SW480 (cell line): ENCODE measurements at places on chromosomes 6 and 20.

DNA sequence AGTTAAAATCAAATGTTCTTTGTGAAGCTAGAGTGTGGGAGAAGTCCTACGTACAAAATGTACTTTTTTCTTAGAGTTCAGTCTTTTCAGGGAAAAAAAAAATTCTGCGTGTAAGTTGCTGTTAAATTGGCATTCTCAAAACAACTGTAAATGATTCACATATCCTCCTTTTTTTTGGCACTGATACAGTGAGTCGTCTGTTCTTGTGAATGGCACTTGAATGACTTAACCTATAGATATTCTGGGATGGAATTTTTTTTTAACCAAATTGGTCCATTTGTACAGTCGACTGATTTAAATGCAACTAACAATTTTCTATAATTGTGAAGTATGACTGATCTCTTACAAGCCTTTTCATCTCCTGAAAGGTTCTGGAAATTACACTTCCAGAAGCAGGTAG is 5.5 kb upstream of the JAG1 start:
- no peak for DNase-seq

- DNase-seq = no peak
Observed at GRCh38 chr20:61387954-61388348, 135.9 kb downstream of the CDH4 start.

GRCh38 chr6:80154160-80154559 is 47.7 kb downstream of the BCKDHB start:
- no peak for DNase-seq

GRCh38 chr20:25204550-25205276 is 9.2 kb downstream of the ENTPD6 start:
- no peak for DNase-seq

- no peak for DNase-seq
Observed at GRCh38 chr20:54110041-54110440, 39.6 kb upstream of the BCAS1 start.

DNA sequence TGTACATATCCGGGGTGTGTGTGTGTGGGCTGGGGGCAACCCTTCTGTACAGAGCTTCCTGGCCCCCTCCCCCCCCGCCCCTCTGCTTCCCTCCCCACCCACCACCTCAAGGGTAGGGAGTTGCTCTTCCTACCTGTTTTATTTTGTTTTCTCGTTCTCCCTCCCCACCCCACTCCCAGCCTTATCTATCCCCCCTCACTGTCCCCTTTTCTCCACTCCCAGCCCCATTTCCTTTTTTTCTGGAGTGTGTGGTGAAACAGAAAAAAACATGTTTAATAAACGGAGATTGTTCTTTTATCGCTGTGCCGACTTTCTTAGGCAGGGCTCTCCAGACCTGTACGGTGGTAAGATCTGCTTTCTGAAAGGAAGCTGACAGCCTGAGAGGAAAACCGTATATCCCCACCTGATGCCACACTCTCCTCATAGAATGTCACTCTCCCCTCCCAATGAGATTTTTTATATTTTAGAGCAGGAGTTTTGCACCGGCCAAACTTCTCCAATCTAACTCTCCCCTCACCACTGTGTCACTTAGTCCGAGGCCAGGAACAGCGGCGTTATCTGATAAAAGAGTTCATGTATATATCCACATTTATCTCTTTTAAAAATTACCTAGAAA is 875 bp upstream of the ZBTB9 start:
- no peak for DNase-seq

DNA sequence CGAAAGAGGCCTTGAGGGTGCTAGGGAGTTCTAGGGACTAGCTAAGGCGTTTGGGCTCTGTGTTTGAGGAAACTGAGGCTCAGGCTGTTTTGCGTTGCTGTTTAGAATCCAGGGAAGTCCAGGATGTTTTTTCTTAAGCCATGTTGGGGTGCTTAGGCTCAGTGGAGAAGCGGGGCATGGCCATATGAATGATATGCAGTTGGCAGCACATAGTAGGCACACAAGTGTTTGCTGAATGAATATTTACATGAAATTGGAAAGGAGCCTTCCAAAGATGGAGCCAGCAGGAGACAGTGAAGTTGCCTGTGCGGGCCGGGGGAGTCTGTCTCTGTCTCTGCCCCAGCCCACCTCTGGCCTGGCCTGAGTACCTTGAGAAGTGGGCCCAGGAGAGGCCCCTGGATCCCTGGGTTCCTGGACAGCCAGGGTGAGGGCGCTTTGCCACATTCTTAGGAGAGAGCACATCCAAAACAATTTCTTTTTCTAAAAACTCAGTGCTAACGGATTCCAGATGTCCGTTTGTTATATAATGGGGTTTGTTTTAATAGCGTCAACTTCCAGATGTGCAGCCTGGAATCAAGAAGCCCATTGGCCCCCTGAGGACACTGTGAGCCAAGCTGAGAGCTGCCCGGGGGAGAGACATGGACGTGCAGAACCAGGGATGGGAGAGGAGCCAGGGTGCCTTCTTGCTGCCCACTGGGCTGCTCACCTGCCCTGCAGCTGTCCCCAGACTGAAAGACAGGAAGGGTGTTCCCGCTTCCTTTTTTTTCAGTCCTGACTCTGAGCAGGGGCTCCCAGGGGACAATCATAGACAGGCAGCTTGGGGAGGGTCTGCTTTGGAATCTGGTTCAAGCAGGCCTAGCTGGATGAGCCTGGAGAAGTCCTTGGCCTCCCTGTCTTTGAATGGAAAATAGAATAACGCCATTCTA is 20.1 kb upstream of the EMILIN3 start:
- no peak for DNase-seq

- DNase-seq = peak; percentile 67
Observed at GRCh38 chr20:986733-987355, 15.3 kb downstream of the RSPO4 start.

DNA sequence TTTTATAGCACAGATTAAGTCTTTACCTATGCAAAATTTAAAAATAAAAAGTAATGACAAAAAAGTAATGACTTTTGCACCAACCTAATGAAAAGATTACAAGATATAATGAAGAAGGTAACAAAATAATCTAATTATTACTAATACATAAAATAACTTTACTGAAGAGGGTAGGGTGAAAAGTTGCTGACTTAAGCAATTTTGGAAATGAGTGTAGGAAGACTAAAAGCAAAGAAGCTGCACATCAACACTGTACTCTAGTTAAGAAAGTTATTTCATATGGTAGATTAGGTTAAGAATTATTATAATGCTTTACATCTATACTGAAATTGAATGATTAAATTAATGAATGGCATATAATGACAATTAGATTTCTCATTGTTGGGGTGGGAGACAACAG is 76.8 kb downstream of the MANEA start:
- no peak for DNase-seq

GRCh38 chr6:156809034-156809433 is 31.9 kb downstream of the ARID1B start:
- no peak for DNase-seq

DNA sequence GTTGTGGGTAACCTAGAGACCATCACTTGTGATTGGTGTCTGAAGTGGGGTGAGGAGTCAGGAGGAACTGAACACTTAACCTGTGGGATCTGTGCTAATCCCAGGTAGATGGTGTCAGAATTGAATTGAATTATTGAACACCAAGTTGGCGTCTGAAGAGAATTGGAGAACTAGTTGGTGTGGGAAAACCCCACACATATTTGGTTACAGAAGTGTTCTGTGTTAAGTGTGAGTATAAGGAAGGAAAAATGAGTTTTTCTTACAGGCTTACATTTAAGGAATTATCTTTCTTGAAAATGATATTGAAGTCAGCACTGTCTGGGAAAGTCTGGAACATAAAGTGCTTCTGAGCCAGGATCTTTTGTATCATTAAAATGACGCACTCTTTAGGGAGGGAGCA is 182.9 kb upstream of the ECI2 start:
- no peak for DNase-seq

GRCh38 chr6:92777146-92777740 is 642.1 kb downstream of the EPHA7 start:
- peak; percentile 47 for DNase-seq

DNA sequence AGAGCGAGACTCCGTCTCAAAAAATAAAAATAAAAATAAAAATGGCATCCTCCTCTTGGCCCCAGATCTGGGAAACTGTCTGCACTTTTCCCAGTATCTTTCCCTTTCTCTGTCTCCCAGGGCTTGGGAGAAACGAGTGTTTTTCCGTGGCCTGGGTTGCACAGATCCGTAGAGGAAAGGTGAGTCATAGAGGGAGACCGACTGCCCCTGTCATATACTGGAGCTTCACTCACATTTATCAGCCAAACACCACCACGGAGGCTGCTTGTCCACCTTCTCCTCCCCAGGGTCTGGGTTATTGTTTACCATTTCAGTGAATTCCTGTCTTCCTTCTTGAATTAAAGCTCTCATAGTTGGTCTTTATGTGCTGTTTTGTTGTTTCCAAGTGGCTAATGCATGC is 31.9 kb upstream of the EIF2S2 start:
- DNase-seq = peak; percentile 73
